ENCODE measurements at places on chromosomes 2 and 18. TPM values are rescaled to one million over a fixed set of nuclear protein-coding genes. Genes with fewer than 3 reads are reported as not detected.

The ARL6IP6 gene
- total RNA-seq: 6.5 TPM

The MRO gene
- total RNA-seq: 0.83 TPM

The RAB31 gene
- total RNA-seq: 94.0 TPM

The TACR1 gene
- 3.0 TPM for total RNA-seq

The RGPD3 gene
- 0.46 TPM for total RNA-seq

The TRPM8 gene
- total RNA-seq: not detected

The RBMS1 gene
- 91.0 TPM for total RNA-seq

The EVX2 gene
- not detected for total RNA-seq

The RUFY4 gene
- total RNA-seq: 0.11 TPM

The RAB27B gene
- 0.34 TPM for total RNA-seq

The AOX1 gene
- total RNA-seq: 54.0 TPM

The CRYBA2 gene
- not detected for total RNA-seq

The AMER3 gene
- total RNA-seq: not detected

The TSGA10 gene
- total RNA-seq: 4.4 TPM

The FABP1 gene
- total RNA-seq: not detected

The LIPG gene
- total RNA-seq: 1.3 TPM

The ADRA2B gene
- 6.0 TPM for total RNA-seq

The CEBPZ gene
- total RNA-seq: 29.5 TPM

The POTEC gene
- not detected for total RNA-seq

The GAD1 gene
- total RNA-seq: not detected

The STPG4 gene
- total RNA-seq: not detected

The RAB1A gene
- total RNA-seq: 91.4 TPM

The SCYGR4 gene
- not detected for total RNA-seq

The GCA gene
- total RNA-seq: 8.3 TPM

The C2orf92 gene
- 2.2 TPM for total RNA-seq

The MBOAT2 gene
- 14.6 TPM for total RNA-seq

The TBR1 gene
- total RNA-seq: not detected

The CFAP65 gene
- total RNA-seq: not detected

The ANKRD30BL gene
- not detected for total RNA-seq

The NYAP2 gene
- 0.17 TPM for total RNA-seq

The CIDEA gene
- not detected for total RNA-seq

The NT5DC4 gene
- not detected for total RNA-seq

The C2orf15 gene
- total RNA-seq: not detected

The TEKT4 gene
- not detected for total RNA-seq

The KCNF1 gene
- 38.2 TPM for total RNA-seq

The GALR1 gene
- total RNA-seq: 0.06 TPM

The COLEC11 gene
- 2.1 TPM for total RNA-seq

The KCNE4 gene
- total RNA-seq: 20.7 TPM

The TCF23 gene
- total RNA-seq: not detected

The ID2 gene
- 149 TPM for total RNA-seq

The MOB4 gene
- total RNA-seq: 26.7 TPM

The TSPYL6 gene
- total RNA-seq: not detected

The GKN2 gene
- not detected for total RNA-seq

The MEP1B gene
- total RNA-seq: not detected

The GAREM2 gene
- 3.3 TPM for total RNA-seq

The RNF152 gene
- total RNA-seq: 10.2 TPM

The CYS1 gene
- 23.3 TPM for total RNA-seq

The GPR45 gene
- not detected for total RNA-seq

The SMYD1 gene
- total RNA-seq: 14.6 TPM

The ARPC2 gene
- total RNA-seq: 257 TPM

The OSR1 gene
- 99.6 TPM for total RNA-seq

The SERPINB12 gene
- total RNA-seq: not detected

The RGPD8 gene
- 15.8 TPM for total RNA-seq

The SP140L gene
- 7.6 TPM for total RNA-seq

The TANC1 gene
- total RNA-seq: 54.0 TPM

Measured in esophagus muscularis mucosa (tissue), 4 donors.